ENCODE measurements at places on chromosomes 4 and X.

- no peak for DNase-seq
Measured at GRCh38 chr4:131084997-131085396, 1989.0 kb downstream of the C4orf33 start.

- DNase-seq, result no peak
Measured at GRCh38 chr4:172152284-172152683, 339.1 kb downstream of the GALNTL6 start.

DNA sequence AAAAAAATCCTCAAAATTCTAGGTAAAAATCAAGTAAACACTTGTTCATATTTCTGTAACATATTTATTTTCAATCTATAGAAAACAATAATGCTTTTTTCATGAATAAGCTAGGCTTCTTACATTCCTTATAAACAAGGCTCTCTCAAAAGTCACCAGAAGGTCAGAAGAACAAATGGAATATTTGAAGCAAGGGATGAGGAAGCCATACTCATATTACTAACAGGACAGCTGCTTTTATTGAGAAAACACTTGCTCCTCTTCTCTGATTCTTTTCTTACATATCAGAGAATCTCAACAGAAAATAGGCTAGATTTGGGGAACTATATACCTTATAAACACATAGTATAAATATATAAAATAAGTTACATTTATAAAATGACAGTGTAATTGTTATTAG lies 67.9 kb downstream of the METTL14 start:
- no peak for DNase-seq

- no peak for DNase-seq
Measured at GRCh38 chrX:4277122-4277521, 563.7 kb upstream of the PRKX start.

DNA sequence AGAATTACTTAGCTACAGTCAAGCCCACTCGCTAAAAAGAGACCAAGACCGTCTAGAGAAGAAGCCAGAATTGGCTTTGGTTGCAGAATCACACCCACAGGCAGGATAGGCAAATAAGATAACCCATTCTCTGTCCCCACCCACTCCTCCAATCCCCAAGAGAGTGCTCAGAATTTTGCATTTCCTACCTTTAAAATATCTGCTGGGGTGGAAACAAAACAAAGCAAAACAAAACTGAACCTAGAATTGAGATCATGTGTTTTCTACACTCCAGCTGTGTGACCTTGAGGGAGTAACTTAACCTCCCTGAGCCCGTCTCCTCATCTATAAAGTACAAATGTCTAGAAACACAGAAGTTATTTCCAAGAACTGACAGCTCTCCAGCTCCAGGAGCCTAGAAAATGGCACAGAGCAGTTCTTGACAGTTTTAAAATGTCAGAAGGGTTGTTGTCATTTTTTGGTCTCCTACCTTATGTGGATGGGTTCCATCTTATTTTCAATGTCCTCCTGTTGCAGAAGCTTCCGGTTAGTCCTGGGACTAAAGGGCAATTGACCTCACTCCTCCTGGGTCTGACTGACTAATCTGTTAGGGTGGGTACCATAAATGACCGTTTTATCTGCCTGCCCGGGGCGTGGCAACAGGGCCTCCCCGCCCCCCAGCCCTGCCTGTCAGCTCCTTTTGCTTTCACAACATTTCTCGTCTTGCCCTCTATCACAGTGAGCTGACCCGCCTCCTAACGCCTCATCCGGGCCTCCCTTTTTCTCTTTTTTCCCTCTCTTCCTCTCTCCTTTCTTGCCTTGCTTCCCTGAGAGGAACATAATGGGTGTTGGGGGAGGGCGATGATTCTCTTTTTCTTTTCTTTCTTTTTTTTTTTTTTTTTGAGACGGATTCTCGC lies 114.0 kb downstream of the RBM47 start:
- DNase-seq, result no peak

- DNase-seq, result no peak
Measured at GRCh38 chr4:158827543-158827981, 58.7 kb downstream of the FNIP2 start.

Data from GM04503 (cell line).